ENCODE measurements at places on chromosomes 4 and X.

- no peak for DNase-seq
These were observed 82.5 kb downstream of the AMELX start for GRCh38 chrX:11375614-11376119.

DNA sequence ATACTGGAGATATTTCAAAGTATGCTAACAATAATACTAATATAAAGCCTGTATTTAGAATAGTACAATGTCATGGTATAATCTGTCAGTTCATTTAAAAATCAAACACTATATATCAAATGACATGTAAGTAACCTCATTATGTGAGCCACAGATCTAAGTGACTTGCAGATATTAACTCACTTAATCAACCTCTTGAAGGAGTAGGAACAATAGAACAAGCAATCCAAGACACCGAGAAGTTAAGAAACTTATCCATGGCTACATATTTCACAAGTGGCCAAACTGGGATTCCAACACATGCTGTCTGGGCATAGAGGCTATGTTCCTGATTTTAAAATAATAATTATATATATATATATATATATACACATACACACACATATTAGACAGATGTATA is 554.0 kb downstream of the ARAP2 start:
- no peak for DNase-seq

GRCh38 chrX:16739574-16739973 is 20.2 kb downstream of the SYAP1 start:
- DNase-seq = no peak

GRCh38 chr4:163612762-163613161 is 118.3 kb downstream of the TMA16 start:
- no peak for DNase-seq

DNA sequence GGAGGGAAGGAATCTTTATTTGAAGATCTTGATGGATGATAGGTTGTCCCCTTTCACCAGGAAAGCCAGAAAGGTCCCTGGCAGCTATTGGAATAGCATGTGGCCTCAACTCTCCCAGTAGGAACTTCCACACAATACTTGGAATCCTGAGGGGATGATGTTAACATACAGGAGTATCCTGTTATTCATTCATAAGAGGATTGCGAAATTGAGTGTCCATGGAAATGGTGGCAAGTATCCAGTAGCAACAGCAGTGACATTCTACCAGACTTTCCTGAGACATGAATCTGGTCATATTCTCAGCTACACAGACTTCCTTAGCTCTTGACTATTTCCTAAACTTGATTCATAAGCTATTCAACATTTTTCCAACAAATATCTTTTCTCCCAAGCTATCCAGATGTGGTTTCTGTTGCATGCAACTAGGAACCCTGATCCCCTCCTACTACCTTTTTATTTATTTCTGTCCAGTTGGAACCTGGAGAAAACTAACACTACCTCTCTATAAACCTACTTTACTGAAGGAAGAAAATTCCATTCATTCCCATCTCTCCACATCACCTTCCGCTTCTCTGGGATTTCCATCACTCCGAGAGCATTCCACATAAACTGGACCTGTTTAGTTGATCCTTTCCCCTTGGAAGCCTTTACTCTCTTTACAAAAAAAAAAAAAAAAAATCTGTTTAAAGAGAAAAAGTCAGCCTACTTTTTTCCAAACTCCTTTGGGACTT is 101.8 kb downstream of the ANXA5 start:
- no peak for DNase-seq

DNA sequence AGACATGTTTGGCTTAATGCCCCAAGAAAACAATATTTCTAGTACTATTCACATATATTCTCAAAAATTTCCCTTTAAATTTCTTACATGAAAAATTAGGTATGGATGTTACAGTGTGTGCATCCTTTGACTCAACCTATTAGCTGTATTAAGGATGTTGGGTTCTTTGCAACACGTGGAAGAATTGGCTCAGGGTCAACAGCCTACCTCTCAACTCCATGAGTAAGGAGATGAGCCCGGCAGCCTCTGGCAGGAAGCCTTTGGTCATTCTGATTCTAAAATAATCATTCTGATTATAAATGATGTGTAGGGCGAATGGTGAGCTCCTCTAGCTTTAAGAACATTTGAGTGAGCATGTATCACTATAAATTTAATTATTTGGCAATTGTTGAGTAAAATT is 148.0 kb upstream of the WDFY3 start:
- DNase-seq = no peak

DNA sequence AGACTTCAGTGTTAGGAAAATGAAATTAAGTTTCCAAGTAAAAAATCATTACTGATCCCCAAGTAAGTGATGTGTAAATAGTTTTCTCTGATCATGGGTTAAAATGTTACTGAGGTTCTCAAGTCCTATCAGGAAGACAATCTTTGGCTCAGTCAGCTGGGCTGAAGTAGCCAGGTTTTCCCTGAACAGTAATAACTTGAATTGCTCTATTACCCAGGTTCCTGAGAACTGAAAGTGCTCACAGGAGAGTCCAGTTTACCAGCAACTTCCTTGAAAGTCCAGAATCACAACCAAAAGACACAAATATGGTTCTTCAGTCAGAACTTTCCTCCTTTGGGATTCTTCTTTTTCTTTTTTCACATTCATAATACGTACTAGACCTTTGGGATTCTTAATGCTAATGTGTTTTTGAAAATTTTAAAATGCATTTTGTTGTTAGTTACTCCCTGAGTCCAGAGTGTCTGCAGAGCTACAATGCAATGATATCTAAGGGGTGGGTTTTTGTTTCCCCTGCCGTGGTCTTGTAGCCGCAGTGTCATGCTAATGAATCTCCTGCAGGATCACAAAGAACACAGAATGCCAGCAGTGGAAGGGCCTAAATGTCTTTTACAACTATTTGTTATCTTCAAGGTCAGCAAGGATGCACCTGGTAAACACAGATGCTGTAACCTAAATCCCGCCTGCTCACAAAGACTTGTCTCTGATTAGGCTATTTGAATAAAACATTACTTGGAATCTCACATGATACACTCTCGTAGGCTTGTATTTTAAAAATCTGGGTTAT is 439.8 kb upstream of the NR3C2 start:
- no peak for DNase-seq

- DNase-seq = no peak
These were observed 161.0 kb upstream of the ANKRD50 start for GRCh38 chr4:124873361-124874171.

- no peak for DNase-seq
These were observed 235.4 kb downstream of the MGST2 start for GRCh38 chr4:139900964-139901376.

- DNase-seq = no peak
These were observed 102.7 kb upstream of the TBC1D9 start for GRCh38 chr4:140858897-140859296.

- DNase-seq = no peak
These were observed 27.6 kb downstream of the C4orf54 start for GRCh38 chr4:99629962-99630554.

DNA sequence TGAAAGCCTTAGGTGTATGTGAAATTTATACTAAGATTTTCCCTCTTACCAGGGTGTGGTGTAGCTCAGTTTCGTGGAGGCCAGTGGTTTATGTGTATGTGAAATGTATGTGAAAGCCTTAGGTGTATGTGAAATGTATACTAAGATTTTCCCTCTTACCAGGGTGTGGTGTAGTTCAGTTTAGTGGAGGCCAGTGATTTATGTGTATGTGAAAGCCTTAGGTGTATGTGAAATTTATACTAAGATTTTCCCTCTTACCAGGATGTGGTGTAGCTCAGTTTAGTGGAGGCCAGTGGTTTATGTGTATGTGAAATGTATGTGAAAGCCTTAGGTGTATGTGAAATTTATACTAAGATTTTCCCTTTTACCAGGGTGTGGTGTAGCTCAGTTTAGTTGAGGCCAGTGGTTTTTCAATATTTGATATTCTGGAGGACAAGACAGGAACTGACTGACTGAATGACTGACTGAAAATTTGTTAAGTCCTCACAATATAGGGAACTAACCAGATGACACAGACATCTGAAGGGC is 143.7 kb downstream of the NEXMIF start:
- DNase-seq = no peak

DNA sequence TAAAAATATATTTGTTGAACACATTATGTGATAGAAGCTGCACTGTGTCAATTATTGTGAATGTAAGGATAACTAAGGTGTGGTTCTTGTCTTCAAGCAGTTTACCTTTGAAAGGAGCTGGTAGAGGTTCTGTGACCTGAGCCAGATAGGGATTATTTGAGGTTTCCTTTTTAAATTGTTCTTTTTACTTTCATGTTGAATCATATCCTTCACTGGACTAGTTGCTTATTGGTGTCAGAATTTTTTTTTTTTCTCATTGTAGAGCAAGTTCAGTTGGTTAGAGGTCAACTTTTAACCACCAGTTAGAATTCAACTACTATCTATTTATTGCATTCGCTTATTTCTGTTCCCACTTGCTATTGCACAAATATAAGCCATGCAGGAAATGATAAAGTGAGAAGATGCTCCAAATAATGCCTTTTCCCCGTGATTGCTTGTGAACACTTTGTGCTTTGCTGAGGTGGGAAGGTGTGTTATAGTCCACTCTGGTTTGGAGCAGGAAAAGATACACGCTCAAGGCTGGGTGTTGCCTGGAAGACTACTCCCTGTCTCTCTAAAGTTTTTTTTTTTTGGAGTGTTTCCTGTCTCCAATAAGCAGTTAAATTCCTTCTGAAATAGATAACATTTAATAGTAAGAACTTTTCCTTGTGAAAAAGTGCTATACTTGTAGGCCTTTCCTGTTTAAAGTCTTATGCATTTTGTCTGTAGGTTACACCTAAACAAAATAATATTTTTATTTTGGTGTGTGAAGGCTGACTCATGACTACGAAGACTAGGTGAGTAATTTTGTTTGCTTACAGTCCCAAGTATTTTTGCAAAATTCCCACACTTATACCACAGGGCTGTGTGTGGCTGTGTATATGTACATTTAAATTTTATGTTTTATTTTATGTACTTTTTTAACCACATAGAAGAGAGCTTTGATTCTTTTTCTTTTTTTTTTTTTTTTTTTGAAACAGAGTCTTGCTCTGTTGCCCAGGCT is 83.8 kb upstream of the LCORL start:
- DNase-seq = no peak

- no peak for DNase-seq
These were observed 59.0 kb downstream of the SAT1 start for GRCh38 chrX:23841847-23842522.

DNA sequence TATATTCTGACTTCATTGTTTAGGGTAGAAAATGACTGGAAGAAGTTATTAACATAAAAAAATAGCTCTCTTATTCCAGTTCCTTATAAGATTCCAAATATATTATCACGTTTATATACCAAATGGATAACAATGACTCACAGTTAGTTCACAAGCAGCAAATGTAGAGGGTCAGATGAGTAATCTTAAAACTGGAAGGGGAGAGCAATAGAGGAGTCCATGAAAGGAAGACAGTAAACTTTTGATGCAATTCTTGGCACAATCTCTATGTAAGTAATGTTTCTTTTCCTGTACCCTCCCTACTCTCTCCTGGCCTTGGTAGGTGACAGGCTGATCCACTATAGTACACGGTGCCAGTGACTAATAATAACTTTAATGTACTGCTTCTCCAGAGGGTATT is 259.0 kb upstream of the TRPC5 start:
- DNase-seq = no peak

DNA sequence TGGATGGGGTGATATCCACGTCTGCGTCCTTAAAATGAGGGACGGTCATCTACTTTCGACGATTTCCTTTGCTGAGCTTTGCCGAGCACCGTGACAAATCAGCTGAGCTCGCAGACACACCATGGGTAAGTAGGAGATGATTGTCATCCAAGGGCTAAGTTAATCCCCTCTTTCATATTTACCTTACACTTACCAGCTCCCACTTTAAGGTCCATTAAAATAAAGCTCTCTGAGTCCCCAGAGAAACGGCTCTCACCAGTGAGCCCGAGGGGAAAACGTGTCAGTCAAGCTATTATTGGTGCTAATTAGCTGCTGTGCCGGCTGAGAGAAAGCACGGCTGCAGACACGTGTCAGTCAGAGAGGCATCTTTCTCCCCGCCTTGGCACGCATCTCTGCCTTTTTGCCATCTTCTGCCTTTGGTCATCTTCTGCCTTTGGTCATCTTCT is 72.2 kb downstream of the CRLF2 start:
- DNase-seq = no peak

DNA sequence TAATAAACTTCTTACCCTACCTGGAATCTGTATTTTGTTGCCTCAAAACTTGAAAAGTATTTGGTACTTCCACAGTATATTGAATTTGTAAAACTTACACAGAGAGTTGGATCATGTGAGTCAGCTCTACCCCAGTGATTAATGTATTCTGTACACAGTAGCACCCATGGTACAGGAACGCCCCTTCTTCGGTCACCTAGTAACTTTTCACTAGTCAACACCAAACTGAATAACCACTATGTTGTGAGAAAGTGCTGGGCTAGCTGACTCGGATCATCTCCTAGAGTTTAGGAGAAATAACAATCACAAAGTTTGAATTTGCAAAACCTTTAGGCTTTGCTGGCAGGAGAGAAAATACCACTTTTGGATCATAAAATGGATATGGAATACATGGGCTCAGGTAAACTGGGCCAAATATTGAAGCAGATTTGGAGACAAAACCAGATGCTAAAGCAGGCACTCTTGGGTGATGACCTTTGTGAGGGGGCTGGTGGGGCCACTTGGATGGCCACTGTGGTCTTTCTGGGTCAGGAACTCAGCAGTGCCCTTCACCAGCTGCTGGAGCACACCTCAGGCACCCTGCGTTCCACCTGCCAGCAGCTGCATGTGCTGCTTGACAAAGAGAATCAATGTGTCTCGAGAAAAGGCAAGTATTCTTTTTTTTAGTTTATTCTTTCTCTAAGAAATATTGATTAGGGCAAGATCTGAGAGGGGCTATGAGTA is at the start of gene DTHD1:
Gene DTHD1 (plus strand): TSS at position 233 of the 723 bp plus-strand sequence. CDS start 143 bp downstream, at position 376.
- DNase-seq = no peak

DNA sequence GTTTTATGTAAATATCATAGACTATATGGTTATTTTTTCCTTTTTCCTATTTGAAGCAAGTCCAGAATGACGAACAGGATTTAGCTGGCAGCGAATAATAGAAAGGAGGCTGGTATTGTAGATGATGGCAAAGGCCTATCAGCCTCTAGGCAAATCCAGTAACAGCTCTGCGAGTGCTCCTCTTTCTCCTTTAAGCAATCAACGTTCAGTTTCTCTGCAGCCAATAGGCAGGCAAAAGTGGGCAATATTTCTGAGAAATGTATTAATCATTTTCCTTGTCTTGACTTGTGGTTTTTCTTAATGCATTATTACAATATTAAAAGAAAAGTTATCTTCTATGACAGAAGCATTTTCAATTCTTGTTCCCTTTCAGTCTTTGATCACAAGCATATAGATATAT is 183.3 kb downstream of the SH3KBP1 start:
- no peak for DNase-seq

DNA sequence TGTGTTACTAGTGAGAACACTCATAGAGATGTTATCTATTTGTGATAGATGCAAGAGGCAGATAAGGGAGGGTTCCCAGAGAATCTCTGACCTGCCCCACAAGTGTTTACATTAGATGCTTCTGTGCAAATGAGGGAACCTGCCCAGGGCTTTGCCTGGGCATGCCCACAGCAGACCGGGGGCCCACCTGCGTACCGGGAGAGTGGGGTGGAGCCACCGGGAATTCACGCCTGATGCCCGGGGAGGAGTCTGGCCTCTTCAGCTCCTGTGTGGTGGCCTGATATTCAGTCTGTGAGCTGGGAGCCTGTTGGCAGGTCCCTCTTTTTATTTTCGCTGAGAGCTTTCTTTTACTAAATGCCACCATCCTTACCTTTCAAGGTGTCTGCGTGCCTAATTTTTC is 155.7 kb downstream of the SNCA start:
- DNase-seq = no peak

GRCh38 chrX:14779580-14779979 is 93.3 kb downstream of the FANCB start:
- no peak for DNase-seq

All from stimulated activated CD8-positive, alpha-beta memory T cell treated with anti-CD3 and anti-CD28 coated beads, Interleukin-4, amount 100 ng/mL, for 48 hours (primary cell).